Left hindlimb (tissue), 1 donor: ENCODE measurements at places on chromosomes 7 and 10.

DNA sequence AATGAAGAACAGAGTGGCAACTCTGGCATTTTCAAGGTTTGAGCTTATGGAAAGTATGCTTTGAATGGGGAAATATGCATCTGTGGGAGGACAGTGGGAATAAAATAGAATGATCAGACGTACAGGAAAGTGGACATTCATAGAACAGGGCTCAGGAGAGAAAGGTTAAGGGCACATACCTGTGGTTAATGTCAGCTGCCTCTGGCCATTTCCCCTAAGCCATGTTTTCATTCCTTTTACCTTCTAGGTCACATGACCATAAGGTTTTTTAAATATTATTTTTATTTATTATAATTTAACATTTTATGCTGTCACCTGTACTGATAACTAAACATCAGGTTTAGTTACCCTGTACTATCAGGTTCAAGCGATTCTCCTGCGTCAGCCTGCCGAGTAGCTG is 52.8 kb downstream of the LRRC4 start:
- DNase-seq, result no peak

DNA sequence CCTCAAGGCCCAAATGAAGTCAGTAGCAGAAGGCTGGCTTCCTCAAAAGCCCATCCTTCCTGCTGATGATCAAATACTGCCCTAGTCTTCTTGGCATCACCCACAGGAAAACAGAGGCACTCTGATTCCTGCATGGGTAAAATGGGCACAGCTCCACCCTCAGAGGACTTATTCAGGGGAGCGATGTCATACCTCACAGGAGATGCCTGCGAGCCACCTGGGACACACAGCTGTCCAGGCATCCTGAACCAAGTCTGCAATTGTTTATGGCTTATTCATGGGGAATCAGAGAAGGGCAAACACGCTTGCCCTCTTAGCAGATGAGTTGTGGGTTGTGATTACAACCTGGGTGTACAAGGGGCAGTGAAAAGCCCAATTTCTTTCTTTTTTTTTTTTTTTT is 22.0 kb upstream of the LMTK2 start:
- no peak for DNase-seq

DNA sequence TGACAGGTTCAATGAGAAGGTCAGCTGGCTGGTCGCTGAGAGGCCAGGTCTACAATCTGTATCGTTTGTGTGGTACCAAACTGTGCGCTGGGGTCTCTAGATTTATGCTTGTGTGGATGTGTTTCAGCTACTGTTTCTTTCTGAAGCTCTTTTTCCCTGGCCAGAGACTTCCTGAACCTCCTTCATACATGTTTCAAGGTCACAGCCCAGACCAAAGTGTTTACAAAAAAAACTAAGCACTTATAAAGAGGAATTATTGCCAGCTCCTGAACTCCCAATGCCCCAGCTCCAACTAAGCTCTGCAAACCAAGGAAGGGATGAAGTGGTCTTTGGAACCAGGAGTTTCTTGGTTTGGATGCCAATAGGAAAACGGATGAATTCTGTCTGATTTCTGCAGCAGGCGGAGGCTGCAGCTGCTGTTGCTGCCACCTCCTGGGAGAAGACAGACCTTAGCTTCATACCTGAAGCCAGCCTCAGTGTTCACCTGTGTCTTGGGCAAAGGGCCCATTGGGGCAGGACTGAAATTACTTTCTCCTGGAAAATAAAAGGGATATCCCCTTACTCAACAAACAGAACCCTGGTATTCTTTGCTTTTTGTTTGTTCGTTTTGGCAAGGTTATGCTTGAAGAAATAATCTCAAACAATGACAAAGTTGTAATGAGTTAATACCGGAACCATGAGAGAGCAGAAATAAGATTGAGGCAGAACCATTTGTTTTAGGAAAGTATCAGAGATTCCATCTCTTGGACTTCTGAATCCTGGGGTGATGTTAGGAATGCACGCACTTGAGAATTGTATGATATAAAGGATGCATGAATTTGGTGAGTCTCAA is 24.6 kb upstream of the MKLN1 start:
- DNase-seq, result no peak

GRCh38 chr10:69696073-69696731 is 66.2 kb downstream of the FAM241B start:
- no peak for DNase-seq

- DNase-seq, result peak; percentile 43
Measured at GRCh38 chr10:16905320-16905719, 88.1 kb upstream of the RSU1 start.

GRCh38 chr7:23093546-23093945 is 12.0 kb upstream of the KLHL7 start:
- DNase-seq, result no peak

GRCh38 chr7:77157446-77157845 is 35.0 kb downstream of the CCDC146 start:
- no peak for DNase-seq

DNA sequence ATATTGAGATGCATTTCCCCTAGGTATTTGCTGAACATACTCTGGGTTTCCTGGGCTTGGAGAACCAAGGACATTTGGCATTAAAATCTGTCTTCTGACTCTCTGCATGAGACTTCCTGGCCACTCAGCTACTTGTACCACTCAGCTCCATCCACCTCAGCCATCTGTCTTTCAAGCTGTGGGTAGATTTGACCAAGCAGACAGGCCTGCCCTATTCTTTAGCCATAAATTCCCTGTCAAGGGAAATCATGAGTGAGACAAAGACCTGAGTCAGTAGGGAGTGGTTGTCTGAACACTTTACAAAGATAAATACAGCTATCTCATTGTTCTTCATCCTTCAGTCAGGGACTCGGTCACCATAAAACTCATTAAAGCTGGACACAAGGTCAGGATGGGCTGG is 399.1 kb downstream of the GPAM start:
- no peak for DNase-seq

- DNase-seq, result no peak
Measured at GRCh38 chr10:50382576-50383023, 131.3 kb upstream of the ASAH2 start.

DNA sequence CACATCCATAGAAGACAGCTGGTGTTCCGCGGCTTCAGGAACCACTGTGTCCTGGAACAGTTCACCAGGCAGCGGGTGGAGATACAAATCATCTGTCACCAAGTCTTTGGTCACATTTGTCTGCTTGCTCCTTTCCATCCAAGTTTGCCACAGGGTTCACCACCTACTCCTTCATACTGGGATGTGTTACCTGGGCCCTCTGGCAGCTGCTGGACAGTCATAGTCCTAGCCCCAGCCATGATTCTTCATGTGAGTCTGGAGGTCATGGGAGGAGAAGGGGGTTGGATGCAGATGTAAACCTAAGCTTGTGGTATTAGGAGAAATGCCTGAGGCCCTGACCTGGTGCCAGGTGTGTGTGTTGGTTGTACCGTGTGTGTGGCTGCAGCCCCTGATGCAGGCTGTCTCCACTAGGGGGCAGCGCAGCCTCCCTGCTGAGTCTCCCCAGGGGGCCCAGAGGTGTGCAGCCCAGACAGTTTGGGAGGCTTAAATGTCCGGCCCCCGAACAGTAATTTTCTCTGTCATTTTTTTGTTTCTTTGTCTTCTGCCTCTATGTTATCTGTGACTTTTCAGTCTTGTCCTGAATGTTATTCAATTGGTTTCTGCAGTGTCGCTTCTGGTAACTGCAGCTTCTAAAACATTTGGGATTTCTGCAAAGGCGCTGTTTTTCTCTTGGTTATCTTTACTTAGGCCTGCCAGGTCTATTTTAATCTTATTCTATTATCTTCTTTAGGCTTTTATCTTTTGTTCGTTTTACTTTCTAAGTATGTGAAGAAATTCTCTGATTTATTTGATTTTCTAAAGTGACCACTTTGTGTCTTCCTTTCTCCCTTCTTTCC is 14.8 kb downstream of the NPS start:
- DNase-seq, result no peak

- DNase-seq, result no peak
Measured at GRCh38 chr10:17747883-17748550, 4.0 kb upstream of the TMEM236 start.

GRCh38 chr7:27248427-27248806 is 5.8 kb downstream of the EVX1 start:
- no peak for DNase-seq

DNA sequence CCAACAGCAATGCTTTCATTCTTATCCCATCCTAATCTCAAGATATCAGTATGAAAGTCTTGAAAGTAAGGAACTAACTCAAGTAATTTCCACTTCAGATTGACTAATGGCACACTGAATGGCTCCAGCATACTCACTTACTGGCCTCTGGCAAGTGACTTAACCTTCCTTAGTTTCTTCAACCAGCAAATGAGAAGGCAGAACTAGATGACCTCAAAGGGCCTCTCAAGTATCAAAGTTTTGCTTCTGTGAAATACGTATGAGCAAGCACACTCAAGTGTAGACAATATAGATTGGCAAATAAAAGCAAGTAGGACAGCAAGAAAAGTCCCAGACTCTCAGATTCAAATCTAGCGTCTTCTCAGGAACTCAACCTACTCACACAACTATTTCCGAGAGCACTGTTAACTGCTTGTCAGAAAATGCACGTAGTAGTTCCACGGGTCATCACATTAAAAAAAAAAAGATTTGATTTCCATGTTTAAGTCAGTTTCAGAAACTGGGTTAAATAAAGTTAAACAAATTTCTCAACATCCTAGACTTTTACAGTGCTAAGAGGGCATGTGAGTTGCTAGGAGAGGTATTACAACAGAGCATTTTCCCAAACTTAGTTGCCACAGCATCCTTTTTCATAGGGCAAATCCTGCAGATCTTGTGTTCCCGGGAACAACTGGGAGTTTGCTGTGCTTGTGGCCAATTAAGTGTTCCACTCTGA is 276.9 kb upstream of the KLF14 start:
- DNase-seq, result no peak

GRCh38 chr7:112853422-112853821 is 63.2 kb upstream of the TMEM168 start:
- DNase-seq, result no peak

GRCh38 chr7:47095946-47096345 is 486.0 kb downstream of the TNS3 start:
- DNase-seq, result peak; percentile 48

GRCh38 chr7:801940-802381 is 30.3 kb upstream of the SUN1 start:
- peak; percentile 56 for DNase-seq

DNA sequence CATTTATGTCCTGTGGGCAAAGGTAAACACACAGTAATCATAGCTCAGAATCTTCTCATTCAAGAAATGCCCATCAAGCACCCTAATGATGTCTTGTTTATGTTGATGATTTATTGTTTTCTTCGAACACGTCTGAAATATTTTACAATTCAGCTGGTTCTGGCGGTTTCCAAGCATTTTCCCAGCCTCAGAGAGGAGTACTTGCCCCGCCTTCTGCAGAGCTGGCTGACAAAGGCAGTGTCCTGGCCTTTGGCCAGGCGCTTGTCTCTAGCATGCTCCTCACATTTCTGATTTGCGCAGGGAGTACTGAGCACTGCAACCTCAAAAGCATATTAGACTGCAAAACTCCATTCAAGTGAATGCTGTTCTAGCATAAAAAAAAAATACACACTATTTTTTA is 314.2 kb upstream of the GNAI1 start:
- peak; percentile 60 for DNase-seq

GRCh38 chr10:22219308-22219707 is 1.5 kb upstream of the EBLN1 start:
- no peak for DNase-seq
